ENCODE measurements at places on chromosomes 1 and 21.

DNA sequence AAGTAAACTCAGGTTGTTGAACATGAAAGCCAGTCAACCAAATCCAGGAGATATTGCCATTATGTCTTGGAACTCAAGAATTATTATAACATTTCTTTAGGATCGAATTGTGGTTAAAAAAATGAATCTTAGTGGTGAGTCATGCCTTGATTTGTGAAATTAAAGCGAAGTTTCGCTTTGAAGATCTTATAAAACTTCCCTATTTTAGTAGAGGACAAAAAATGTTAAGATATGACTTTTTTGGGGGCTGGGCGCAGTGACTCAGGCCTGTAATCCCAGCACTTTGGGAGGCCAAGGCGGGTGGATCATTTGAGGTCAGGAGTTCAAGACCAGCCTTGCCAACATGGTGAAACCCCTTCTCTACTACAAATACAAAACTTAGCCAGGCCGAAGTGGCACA lies 39.5 kb upstream of the PTBP2 start:
- no peak for DNase-seq

DNA sequence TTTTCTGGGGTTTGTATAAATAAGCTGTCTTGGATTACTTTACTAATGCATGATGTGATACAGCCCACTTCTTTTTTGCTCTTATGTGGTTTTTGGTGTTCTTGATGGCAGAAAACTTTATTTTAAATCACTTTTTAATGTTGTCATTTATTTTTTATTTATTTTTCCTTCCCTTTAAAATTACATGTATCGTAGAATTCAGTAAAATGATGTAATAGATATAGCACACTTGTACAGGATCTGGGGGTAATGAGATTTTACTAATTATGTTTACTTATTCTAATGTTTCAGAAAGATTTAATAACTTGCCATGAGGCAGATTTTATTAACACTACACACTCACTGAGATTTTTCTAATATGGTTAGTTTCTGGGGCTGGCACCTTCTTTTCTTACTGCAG lies 701 bp upstream of the B3GALT2 start:
- DNase-seq = no peak

- DNase-seq = no peak
Measured at GRCh38 chr1:240739139-240739538, 127.2 kb upstream of the GREM2 start.

- no peak for DNase-seq
Measured at GRCh38 chr1:212703991-212704564, 4.4 kb upstream of the BATF3 start.

DNA sequence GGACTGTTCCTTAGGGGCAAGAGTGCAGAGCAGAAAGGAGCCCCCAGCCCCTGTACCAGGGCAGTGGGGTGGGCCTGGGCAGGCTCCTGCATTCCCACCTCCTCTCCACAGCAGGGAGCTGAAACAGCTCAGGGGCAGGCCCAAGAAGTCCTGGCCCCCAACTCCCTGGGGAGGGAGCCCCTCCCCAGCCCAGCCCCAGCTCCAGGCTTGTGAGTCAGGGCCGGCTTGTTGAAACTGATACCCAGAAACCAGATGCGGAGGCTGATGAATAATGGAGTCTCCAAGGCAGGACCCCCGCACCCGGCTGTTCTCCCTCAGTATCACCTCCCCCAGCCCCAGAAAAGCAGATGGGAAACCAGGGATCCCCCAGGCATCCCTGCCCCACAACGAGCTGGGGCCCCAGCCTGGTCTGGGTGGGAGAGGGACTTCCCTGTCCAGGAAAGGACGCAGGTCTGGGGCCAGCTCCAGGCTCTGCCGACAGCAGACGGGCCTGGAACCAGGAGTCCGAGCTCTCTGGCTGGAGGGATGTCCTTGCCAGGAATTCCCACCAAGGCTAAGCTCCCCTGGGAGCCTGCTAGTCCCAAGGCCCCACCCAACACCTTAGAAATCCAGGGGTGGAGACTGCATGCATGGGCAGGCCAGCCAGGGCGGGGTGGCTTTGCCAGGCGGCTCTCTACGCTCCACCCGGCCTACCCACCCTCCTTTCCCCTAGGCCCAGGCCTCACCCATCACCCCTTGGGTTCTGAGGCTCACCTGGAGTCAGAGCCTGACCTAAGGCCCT lies 2.7 kb downstream of the PLEKHG5 start:
- DNase-seq = no peak

DNA sequence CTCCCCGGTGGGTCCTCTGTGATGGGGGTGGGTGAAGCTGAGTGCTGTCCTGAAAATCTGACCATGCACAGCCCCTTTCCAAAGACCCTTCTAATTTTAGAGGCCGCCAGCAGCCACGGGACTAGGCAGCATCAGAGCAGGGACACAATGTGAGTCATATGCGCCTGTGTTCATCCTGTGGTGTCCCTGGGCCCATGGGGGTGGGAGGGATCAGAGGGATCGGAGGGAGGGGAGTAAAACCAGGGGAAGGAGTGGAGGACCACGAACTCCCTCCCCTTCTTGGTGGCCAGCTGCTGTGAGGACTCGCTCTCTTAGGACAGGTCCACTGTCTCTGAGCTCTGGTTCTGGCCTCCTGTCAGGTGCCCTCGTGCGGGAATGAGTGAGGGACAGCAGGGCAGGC lies 61.5 kb downstream of the ADARB1 start:
- DNase-seq = no peak

GRCh38 chr1:205301842-205302588 lies 19.5 kb downstream of the NUAK2 start:
- DNase-seq = no peak

- no peak for DNase-seq
Measured at GRCh38 chr21:15453261-15453660, 276.5 kb upstream of the USP25 start.
